Epithelial cell of prostate (primary cell): ENCODE measurements at places on chromosomes 2 and 18.

DNA sequence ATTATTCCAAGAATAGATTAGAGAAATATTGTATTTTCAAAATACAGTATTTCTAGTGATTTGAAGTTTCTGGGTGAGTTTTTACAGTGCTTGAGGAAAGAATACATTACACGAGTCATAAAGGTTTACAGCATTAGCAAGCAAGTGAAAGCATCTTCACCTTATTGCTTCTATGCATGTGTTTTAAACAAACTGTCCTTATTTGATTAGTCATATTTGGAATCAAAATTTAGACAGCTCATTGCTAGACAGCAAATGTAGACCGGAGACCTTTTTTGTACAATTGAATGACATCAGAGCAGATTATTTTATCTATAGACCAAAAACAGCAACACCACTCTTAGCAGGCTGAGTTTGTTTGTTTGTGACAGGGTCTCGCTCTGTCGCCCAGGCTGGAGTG, 69.2 kb downstream of the FAM161A start:
- no peak for DNase-seq

- DNase-seq, result no peak
These were observed 7.6 kb downstream of the MAB21L4 start for GRCh38 chr2:240888130-240888889.

DNA sequence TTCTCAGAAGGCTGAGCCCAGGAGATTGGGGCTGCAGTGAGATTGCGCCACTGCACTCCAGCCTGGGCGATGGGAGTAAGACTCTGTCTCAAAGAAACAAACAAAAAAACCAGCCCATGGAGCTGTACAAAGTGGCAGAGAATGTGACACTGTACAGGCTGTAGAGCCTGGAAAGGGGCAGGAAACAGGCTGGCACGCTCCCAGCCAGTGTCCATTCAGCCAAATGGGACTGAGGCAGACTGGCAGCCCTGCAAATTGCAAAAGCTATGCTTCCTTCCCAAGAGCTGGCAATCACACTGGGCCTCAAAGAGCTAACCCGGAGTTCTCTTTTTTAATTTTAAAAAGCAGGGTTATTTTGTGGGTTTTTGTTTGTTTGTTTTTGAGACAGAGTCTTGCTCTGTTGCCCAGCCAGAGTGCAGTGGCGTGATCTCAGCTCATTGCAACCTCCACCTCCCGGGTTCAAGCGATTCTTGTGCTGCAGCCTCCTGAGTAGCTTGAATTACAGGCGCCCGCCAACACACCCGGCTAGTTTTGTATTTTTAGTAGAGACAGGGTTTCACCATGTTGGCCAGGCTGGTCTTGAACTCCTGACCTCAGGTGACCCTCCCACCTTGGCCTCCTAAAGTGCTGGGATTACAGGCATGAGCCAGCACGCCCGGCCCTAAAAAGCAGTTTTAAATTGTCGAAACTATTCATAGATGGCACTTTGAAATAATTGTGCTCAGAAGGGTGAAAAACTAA, 42.8 kb downstream of the SCRN3 start:
- no peak for DNase-seq

DNA sequence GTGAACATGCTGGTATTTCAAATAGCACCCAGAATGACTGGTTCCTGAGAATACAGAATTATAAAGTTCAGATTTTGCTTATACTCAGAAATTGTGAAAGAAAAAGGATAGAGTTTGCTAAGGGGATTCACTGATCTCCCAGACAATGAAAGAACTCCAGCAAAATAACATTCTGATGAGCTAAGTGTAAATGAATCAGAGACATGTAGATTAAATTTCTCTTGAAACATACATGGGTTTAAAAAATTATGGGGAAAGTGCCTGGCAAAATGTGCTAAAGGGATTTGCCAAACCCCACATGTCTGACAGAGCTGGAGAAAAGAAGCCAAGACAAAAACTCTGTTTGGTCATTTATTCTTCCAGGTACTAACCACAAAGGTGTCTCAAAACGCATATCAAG, 116.3 kb downstream of the FTCDNL1 start:
- DNase-seq, result no peak

DNA sequence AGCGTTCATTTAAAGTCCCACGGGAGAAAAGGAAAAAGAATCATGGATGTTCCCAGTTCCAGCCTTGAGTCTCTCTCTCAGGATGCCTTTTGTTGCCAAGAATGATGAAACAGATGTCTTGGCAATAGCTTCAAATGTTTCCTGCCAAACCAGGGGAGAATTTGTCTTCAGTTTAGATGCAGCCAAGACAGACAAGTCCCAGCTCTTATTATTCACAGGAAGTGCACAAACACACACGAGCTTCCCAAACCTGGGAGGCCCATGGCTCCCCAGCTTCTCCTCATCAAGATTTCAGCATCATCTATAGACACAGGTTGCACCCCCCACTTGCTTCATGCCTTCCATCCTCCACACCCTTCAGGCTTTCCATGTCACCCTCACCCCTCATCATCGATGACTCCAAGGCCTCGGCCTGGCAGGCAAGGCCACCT, 45.9 kb downstream of the HS1BP3 start:
- DNase-seq, result no peak

GRCh38 chr2:52210161-52210560, 1178.2 kb upstream of the NRXN1 start:
- no peak for DNase-seq

DNA sequence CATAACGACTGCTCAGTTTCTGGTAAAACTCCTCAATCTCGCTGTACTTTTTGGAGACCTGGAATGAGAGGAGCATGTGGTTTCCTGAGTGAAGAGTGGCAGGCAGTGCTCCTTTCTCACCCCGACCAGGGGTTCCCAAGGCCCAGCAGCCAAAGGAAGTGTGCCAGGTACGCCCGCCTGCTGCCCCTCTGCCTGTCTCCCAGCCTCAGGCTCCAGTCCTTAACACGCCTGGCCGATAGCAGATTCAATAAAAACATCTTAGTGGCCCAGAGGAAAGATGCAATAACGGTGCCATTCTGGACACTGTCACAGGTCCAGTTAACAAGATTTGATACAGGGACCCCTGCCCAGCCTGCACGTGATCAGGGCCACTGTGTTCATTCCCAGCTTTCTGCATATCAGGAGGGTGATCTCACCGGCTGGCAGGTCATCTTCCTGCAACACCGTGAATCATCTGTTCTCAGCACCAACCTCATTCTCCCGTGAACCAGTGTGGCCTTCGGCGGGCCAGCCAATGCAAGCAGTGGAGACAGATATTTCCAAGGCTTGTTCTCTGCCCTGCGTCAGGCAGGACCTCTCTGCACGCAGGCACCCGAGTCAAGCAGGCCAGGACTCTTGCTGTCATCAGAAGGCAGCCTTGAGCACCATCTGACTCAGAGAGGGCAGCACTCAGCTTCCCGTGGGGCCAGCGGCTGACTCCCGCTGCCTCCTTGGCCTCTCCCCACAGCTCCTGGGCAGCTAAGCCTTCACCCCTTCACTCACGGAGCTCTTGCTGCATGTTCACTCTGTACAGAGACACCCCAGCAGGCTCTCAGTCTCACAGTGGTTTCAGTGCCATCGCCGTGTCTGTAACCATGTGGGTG, 9.5 kb downstream of the HS1BP3 start:
- DNase-seq, result no peak

DNA sequence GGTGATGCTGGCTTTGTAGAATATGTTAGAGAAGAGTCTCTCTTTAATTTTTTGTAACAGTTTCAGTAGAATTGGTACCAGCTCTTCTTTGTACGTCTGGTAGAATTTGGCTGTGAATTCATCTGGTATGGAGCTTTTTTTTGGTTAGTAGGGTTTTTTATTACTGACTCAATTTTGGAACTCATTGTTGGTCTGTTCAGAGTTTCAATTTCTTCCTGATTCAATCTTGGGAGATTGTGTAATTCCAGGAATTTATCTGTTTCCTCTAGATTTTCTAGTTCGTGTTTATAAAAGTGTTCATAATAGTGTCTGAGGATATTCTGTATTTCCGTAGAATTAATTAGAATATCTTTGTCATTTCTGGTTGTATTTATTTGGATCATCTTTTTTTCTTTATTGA, 943.5 kb downstream of the TRIB2 start:
- DNase-seq, result no peak

- no peak for DNase-seq
These were observed 477.5 kb downstream of the DPP10 start for GRCh38 chr2:114919985-114920384.

- DNase-seq, result no peak
These were observed 715.7 kb upstream of the NXPH2 start for GRCh38 chr2:139495851-139496250.

DNA sequence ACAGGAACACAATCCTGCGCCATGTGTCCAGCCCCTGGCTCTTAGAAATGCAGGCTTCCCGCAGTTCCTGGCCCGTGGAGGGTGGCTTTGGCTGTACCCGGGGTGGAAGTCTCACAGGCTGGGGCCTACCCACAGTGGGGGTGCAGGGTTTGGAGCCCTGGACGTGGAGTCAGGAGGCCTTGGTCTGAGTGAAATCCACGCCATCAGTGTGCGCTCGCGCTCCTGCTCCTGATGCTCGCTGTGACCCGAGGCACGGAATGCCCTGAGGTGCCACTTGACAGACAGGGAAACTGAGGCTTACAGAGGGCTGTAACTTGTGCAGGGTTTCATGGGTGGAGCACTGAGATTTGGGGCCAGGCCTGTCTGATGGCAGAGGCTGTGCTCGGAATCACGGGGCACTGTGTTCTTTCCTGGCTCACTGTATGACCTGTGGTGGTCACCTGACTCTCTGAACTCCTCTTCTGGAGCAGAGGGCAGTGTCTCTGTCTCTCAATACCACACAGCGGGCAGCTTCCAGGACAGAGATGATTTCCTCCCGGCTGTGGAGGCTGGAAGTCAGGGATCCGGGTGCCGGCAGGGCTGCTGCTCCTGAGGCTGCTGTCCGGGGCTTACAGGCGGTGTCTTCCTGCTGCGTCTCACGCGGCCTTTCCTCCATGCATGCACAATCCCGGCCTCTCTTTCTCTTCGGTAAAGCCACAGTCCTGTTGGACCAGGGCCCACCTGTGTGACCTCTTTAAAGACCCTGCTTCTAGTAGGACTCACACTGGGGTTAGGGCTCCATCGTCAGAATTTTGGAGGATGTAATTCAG, 25.9 kb upstream of the ALLC start:
- DNase-seq, result no peak

DNA sequence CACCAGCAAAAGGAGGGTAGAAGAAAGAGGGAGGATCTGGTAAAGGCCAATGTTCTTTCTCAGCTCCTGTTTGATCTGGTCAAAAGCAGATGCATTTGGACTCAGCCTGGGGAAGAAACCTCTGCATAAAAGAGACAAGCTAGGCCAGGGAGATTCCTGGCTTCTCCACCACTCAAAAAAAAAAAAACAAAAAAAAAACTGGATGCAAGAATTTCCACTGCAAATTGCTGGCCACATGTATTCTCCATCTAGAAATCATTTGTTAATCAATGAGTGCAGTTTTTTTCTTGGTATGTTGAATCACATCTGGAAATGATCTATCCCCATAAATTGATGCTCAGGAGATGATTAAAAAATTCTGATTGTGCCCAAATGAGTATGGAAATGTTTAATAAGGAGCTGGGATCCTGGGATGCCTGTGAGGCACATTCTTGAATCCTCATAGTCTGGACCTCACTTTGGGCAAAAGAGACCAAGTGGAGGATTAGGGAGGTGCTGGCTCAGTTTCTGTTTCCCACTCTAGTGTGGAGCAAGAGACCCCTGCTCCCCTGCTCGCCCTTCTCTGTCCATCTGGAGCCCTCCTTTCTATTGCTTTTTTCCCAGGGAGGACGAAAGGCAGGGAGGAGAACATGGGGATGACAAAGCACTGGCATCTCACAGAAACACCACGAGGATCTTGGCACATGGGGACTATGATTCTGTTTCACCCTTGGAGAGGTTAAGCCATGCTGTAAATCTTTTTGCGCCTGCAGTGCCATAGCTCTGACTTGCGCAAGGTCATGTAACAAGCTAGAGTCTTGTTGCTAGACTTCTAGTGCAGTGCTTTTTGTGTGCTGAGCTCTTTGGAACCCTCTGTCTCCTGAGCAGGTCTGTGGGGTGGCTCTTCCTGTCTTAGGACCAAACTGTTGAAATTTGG, 57.6 kb downstream of the APOB start:
- DNase-seq, result no peak

DNA sequence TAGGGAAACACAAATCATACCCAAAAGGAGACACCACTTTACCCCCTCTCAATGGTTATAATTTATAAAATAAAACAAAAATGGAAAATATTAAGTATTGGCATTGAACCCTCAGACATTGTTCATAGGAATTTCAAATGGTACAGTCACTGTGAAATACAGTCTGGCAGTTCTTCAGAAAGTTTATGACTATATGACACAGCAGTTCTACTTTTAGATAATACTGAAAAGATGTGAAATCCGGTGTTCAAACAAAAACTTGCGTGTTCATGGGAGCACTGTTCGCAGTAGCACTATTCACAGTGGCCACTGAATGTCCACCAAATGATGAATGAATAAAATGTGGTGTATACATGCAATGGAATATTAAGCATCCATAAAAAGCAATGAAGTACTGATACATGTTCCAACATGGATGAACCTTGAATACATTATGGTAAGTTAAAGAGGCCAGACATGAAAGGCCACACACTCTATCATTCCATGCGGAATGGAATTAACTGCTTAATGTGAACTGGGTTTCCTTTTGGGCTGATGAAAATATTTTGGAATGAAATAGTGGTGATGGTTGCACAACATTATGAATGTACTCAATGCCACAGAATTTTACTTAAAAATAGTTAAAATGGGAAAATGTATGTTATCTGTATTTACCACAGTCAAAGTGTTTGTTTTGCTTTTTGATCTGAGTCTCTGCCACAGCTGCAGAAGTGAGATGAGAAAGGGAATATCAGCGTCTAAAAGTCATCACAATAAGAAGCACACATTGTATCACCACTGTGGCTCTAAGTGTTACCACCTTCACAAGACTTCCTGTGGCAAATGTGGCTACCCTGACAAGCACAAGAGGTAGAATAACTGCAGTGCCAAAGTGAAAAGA, 864.6 kb downstream of the SUCLG1 start:
- no peak for DNase-seq

DNA sequence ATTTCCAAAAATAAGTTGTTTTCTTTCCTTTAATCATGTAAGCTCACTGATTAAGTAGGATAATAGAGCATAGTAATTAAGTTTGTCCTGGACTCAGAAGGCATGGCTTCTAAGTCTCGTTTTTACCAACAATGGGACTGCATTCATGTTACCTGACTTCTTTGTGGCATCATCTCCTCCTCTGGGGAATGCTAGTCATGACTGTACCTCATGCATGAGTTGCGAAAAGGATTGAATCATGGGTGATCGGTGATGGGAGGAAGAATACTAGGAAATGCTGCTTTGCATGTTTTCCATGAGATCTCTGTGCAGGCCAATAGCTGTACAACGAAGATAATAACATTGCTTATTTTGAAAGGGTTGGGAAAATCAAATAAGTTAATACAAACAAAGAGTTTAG, 981.6 kb downstream of the CNTNAP5 start:
- DNase-seq, result no peak

GRCh38 chr18:845152-845819, 33.2 kb upstream of the YES1 start:
- DNase-seq, result no peak

DNA sequence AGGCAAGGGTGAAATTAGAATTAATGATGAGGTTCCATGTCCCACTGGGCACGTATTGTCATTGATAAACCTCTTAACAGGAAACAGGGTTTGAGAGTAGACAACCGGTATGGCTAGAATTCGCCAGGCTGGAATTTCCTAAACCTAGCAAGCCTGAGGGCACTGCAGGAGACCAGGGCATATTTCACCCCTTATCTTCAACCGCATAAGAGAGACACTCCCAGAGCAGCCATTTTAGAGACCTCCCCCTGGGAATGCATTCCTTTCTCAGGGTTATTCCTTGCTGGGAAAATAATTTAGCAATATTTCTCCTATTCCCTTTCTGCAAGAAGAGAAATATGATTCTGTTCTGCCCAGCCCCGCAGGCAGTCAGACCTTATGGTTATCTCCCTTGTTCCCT, 334.6 kb upstream of the LYPD1 start:
- DNase-seq, result no peak
